Stimulated activated CD4-positive, alpha-beta T cell treated with anti-CD3 and anti-CD28 coated beads, TNF-alpha, amount 100 ng/mL, for 4 hours (primary cell): ENCODE measurements at places on chromosomes 2 and 18.
A peak's percentile ranks its signal among the peaks of the same experiment; 100 is the strongest.

- DNase-seq, result peak; percentile 2
These were observed 45.5 kb upstream of the LDAH start for GRCh38 chr2:20868377-20868776.

DNA sequence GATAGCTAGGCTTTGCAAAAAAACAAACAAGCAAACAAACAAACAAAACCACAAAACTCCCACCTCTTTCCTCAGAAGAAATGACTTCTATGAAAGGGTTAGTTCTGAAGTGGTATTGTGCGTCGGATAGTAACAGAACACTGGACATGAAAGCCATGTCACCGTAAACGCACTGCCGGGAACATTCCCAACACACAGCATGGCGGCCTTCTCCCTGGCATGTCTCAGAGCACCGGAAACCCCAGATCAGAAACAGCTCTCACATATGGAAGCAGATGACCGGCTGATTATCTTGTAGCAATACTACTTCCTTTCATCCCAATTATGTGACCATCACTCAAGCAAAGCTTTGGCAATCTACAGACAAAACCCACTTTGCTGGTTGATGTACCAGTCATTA, 197.8 kb upstream of the PXDN start:
- DNase-seq, result no peak

DNA sequence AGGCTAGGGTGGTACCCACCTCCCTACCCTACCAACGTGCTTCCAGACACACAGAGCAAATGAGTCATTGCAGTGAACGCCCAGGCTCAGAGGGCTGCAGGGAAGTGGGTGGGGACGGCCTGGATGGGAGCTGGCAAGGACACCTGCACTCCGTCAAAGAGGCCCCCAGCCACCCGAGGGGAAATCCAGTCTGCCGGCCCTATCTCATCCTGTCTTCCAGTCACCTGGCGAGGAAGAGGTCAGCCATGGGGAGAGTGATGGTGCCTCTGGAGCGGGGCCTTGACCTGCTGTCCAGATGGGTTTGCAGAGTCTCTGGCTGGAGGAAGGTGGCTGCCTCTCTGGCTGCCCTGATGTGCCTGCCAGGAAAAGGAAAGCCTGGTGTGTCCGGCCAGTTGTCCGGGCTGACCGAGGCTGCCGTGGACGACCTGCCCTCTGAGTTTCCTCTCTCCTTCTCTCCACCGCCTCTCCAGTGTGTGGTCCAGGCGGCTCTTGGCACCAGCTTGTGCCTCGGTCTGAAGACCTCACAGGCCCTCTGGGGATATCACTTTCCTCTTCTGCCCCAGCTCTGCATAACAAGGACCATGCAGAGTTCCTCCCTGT, 209.7 kb upstream of the COPS8 start:
- DNase-seq, result no peak

DNA sequence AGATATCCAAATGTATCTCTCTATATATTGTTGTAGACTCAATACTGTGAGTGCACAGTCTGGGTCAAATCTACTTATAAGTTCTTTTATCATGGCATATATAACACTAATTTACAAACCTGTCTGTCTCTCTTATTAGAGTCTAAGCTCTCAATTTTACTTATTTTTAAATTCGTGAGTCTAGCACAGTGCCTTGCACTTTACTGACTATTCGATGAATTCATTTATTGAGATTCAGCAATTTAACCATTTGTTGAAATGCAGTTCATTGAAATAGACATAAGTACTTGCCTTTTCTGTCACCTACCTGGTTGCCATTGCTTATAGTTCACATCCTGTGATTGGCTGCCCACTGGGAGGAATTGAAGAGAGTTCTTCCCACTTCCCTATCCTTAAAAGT, 10.3 kb upstream of the ALS2 start:
- no peak for DNase-seq

DNA sequence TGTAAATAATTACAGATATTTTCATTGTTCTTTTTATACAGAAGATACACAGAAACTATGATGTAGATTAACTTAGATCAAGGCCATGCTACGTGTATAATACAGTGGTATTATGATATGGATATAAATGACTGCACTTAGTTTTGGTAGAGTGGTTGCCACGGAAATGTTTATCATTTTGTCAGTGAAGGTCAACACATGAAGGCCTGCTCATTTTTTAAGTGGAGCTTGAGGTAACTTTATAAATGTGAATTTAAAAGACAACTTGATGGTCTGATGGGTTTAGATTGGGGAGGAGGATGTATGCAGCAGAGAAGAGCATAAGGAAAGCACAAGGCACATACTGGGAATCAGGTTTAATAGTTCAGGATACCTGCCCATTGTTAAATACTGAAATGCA, 14.4 kb upstream of the BBS5 start:
- DNase-seq, result no peak

DNA sequence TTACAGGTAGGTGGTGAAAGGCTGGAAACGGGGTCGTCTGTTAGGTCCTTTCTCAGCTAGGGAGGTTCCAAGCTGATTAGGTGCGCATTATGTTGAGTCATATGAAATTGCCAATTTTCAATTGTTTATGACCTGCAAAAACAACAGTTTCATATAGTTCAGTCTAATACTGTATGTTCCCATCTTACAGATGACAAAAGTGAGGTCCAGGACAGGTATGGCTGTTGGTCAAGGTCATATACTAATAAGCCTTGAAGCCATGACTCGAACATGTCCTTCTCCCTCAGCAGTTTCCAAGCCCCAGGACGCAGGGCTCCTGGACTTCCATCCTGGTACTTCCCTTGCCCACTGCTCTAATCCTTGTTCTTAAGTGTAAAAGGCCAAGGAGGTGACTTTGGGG, 81.7 kb upstream of the MCFD2 start:
- DNase-seq, result no peak

DNA sequence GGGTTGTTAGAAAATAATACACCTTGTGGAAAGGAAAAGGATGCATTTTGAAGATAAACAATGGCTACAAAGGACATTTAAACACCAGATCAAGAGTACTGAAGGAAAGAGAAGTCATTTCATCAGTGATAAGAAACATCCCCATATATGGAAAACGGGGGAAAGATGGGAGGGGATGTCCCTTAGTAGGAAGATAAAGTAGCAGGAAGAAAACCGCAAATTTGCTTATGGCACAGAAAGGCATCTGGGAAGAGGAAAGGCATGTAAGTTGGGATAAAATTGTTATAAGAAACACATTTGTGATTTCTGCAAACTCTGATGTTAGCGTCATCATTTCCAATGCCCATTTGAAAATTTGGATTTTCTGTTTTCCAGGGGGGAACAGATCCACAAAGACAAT, 10.5 kb upstream of the LYPD1 start:
- no peak for DNase-seq

DNA sequence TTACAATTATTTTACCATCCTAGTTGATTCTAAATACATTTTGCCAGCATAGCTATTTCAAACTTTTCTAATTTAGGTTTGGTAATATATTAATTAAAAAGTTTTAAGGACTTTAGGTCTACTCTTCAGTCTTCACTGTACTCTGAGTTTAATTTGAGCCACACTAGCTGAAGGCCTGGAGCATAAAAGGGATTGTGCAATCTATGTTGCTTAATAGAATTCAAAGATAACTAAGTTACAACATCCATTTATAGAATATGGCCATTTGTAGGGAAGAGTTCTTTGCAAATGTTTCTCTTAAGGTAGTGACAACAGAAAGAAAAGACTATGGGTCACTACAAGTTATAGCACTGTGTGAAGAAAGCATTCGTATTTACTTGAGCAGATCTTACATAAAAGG, 702.2 kb upstream of the NRXN1 start:
- DNase-seq, result no peak

DNA sequence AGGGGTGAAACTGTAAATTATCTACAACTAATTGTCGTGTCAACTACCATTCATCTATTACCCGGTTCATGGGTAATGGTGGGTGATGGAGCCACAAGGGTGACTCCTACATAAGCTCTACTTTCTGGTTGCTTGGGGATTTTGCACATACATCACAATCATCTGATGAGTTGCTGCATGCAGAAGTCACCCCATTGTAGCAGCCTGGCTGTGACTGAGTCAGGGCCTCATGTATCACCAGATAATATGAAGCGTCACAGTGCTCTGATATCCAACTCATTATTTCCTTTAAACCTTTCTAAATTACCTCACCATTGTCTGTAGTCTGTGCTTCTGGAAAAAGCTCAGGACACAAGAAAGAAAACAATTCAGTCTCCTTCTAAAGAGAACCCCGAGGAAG, 32.4 kb upstream of the GORASP2 start:
- no peak for DNase-seq

DNA sequence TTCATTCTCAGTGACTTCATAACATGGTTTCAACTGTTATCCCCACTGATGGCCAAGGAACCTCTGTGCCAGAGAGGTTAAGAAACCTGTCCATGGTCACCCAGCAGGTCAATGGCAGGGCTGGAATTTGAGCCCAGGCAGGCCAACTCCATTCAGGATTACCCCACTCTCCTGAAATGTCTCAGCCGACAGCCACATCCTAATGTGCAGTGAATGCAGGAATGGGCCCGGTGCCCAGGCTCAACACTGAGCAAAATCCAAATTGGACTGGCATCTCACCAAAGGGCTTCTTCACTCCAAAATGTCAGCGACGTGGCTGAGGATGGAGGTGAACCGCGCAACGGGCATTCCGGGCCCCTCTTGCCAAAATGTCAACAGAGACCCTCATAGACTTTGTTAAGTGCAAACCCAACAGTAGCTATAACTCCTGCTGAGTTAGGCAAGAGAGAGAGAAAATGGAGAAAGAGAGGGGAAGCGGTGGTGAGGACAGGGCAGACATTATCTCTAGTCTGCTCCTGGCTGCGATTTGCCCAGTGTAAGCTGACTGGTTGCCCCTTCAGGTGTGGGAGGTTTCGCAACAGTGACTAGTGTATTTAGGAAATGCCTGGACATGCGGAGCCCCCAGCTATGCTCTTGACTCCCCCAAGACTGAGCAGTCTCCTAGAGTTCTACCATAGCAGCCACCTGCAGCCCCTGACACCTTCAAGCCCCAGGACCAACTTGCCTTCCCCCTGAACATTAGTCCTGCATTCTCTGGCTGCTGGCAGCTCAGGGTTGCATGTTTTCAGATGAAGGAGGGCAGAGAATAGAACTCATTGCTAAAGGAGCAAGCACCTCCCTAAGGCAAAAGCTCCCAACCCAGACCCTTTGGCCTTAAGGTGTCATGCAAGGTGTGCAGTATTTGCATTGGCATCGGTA, 167.7 kb downstream of the ANAPC1 start:
- DNase-seq, result no peak

GRCh38 chr2:174166261-174166660, 82.1 kb downstream of the OLA1 start:
- DNase-seq, result no peak

DNA sequence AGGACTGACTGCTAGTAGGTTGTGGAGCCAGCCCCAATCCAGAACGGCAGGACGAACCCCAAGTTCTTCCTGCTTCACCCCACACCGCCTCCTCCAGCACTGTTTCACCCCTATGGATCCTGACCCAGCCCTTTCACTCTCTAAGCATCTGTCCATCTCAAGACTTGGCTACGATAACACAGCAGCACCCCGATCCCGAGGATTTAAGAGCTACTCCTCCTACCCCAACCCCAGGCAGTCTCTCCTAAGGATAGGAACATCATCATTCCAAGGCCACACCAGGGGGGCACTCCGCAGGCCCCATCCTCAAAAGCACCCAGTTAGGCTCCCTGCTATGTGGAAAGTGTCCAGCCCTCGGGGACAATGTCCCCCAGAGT, 645 bp downstream of the KCTD18 start:
- DNase-seq, result no peak

DNA sequence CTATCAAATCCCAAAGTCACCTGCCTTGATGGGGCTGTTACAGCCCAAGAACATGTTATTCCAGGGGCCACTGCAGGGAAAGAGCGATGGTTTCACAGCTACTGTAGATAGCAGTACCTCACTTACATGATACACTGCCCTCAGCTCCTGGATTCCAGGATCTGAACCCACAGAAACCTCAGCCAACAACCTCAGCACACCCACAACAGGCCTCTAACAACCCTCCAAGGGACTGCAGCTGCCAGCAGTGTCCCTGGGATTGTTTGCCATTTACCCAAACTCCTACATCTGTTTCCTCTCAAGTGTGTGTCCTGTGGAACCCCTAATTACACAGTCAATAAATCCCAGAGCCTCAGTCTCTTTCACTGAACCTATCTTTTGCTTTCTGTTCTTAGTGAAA, 28.2 kb downstream of the OSBPL1A start:
- no peak for DNase-seq

DNA sequence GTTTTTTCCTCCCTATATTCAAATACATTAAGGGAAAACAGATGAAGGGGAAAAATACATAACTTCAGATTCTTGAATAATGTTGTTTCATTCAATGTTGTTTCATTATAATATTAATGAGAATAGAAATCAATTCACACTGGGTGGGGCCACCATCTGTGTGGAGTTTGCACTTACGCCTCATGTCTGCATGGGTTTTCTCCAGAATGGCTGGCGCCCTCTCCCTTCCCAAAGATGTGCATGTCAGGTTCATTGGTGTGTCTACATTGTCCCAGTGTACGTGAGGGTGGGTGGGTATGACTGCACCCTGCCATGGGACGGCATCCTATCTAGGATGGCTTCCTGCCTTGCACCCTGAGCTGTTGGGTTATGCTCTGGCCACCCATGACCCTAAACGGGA, 51.7 kb downstream of the COBLL1 start:
- DNase-seq, result no peak

- no peak for DNase-seq
These were observed 18.5 kb downstream of the TRAK2 start for GRCh38 chr2:201432621-201433393.

- DNase-seq, result no peak
These were observed 77.9 kb upstream of the FAM124B start for GRCh38 chr2:224479826-224480225.

- no peak for DNase-seq
These were observed 376 bp downstream of the NDUFA10 start for GRCh38 chr2:240024766-240025165.

DNA sequence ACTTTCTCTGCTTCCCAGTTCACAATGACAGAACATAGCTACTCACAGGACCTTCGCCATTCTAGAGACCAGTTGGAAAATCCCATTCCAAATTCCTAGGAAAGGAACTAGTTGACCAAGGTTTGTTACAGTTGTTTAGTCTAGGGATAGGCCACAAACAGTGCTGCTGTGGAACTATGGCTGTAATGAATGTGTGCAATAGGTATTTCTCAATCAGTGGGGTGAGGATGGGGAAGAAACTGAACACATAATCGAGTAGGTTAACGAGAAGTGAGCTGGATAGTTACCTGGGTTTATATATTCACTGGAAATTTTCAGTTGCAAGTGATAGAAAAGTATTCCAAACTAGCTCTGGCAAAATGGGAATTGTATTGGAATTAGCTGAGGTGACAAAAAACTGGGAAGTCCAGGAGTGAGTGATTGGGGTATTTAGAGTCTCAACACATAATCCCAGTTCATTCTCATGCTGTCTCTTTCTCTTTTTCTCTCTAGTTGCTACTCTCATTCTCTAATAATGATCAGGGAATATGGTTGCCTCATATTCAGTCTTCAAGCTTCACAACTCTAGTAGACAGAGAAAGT, 18.2 kb upstream of the HMSD start:
- no peak for DNase-seq

DNA sequence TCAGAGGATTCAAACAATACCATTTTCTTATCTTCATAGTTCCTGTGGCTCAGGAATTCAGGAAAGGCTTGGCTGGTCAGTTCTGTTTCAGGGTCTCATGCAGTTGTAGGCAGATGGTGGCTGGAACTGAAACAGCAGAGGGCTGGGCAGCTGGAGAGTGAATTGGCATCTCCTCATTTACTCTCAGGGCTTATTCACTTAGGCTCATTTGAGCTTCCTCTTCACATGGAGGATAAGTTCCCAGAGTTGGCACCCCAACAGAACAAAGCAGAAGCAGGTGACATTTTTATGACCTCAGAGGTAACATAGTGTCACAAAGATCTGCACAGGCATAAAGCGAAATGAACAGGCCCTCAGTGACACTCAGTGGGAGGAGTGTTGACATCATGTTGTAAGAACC, 66.1 kb downstream of the RBBP8 start:
- DNase-seq, result no peak
